ENCODE measurements at places on chromosomes 2 and 18. TPM values are rescaled to one million over a fixed set of nuclear protein-coding genes. Genes with fewer than 3 reads are reported as not detected.

GRCh38 chr2:95047629-95048510, 22.4 kb downstream of the MAL start:
- DNase-seq = no peak

- DNase-seq = no peak
These were observed 707 bp upstream of the ERFE start for GRCh38 chr2:238158018-238158508.

- DNase-seq = peak; percentile 43
These were observed 393.8 kb upstream of the LYPD1 start for GRCh38 chr2:133063775-133064174.

DNA sequence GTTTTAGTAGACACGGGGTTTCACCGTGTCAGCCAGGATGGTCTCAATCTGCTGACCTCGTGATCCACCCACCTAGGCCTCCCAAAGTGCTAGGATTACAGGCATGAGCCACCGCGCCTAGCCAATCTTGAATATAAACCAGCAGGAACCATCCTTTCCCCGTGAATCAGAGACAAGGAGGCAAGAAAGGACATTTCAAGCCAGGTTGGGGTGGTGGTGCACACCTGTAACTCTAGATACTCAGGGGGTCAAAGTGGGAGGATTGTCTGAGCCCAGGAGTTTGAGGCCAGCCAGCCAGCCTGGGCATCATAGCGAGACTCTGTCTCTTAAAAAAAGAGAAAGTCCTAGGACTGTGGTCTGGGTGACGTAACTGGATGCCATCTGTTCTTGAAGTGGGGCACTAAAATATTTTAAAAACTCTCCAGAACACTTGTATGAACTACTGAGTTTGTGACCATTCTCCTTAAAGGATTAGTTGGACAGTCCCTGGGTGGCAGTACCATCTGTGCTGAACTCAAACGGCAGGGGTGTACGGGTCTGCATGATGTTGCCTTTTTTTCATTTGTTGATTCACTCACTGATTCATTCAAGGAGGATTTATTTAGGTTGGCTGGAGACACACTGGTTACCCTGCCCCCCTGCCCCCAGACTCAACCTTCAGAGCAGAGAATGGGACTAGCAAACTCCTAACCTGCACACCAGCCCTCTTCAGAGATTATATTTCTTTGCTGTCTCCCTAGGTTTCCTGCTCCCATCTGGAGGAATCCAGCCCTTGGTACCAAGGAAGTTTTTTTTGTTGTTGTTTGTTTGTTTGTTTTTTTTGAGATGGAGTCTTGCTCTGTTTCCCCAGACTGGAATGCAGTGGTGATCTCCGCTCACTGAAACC, 2.9 kb upstream of the TLX2 start:
- DNase-seq = no peak

The FBXO41 gene
- total RNA-seq = 5.8 TPM

GRCh38 chr2:40218679-40219078, 233.2 kb downstream of the SLC8A1 start:
- DNase-seq = peak; percentile 52

- DNase-seq = no peak
These were observed 1368.4 kb upstream of the CELF4 start for GRCh38 chr18:38933910-38934510.

DNA sequence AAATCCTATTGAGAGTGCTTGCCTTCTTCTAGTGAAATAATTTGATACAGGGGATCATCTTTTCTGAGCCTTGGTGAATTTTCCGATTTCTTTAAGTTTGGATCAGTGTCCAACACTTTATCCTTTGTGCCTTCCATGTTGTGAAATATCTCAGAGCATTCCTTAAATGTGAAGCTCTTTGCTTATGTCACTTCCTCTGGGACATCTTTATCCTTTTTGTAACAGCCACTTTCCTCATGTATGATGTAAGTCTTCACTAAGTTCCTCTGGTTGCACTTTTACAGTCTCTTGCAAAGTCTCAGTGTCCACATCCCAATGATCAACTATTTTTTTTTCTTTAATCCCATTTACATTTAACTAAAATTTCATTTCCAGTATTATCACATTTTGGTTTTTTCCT, 254.2 kb downstream of the EN1 start:
- DNase-seq = peak; percentile 58

- peak; percentile 79 for DNase-seq
These were observed 71.7 kb downstream of the NCAPH start for GRCh38 chr2:96407041-96407918.

DNA sequence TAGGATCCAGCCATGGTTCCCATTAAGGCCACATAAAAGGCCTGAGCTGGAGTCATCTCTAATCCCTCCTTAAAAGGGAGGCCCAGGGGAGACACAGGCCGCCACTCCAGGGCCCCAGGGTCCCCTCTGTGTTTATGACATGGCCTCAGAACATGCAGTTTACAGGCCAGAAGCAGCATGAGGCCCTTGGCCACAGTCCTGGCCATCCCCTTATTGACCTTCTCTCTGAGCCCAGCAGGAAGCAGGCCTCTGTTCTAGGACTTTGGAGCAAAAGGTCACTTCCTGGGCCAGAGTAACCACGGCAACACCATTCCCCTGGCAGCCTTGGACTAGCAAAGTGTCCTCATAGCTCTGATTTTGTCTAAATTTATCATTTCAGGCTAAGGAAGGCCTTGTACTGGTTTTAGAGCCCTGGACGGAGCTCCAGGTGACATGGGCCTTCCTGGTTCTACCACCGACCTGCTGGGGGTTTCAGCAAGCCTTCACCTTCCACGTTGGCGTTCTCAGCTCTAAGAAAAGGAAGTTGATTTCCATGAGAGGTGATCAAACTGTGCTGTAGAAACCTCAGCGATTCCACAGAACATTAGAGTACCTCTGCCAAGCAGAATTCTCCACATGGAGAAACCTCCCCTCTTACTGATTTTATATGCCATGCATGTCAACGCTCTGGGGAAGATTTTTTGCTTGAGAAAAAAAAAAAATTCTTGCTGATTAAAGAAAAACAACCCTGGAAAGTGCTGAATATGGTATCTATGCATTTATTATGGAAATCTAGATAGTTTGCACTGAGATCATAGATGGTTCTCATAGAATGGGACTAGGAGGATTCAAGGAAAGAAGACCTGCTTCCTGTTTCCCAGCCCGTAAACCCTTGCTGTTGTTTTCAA, 53.7 kb downstream of the HS1BP3 start:
- peak; percentile 79 for DNase-seq

- no peak for DNase-seq
These were observed 813.0 kb downstream of the MBD2 start for GRCh38 chr18:53411511-53411910.

GRCh38 chr2:96452053-96452452, 53.1 kb downstream of the NEURL3 start:
- DNase-seq = no peak

GRCh38 chr2:110828330-110828729, 96.0 kb downstream of the ACOXL start:
- DNase-seq = no peak

The TMEM169 gene
- total RNA-seq = 1.8 TPM
